Activated CD8-positive, alpha-beta T cell treated with anti-CD3 and anti-CD28 coated beads for 36 hours (primary cell): ENCODE measurements at places on chromosomes 16 and 17.

DNA sequence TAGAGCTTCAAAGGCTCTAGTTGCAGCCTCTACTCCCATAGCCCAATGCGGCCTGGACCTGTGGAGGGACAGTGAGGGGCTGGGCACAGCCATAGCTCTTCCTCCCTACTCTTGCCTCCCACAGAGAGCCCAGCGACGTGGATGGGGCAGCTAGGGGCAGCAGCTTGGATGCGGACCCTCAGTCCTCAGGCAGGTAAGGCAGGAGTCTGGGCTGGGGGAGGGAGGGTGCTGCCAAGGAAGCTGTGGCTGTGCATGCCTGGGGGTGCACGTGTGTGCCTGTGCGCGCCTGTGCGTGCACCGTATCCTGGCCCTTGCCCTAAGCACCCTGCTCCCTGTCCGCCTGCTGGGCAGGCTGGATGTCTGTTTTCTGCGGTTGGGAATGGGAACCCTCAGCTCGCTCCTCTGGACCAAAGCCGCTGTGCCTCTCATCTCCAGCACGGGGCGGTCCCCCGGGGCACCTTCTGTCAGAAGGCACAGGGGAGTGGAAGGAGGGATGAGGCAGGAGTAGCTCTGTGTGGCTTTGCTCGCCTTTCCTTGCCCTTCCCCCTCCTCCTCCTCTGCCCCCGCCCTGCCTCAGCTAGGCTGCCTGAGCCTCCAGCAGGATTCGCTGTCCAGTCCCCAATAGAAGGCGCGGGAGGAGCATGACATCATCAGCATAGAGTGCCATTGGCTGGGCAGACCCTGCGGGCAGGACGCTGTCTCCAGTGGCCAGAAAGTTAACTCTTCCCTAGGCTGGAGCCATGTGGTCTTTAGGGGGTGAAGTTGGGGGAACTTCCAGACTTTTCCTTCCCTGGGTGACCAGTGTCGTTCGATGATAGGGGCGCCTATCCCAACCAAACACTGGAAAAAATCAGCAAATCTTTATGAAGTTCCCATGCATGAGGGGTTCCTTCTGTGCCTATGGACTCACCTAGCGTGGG lies 797 bp downstream of the PRCD start:
- DNase-seq, result peak; percentile 50

DNA sequence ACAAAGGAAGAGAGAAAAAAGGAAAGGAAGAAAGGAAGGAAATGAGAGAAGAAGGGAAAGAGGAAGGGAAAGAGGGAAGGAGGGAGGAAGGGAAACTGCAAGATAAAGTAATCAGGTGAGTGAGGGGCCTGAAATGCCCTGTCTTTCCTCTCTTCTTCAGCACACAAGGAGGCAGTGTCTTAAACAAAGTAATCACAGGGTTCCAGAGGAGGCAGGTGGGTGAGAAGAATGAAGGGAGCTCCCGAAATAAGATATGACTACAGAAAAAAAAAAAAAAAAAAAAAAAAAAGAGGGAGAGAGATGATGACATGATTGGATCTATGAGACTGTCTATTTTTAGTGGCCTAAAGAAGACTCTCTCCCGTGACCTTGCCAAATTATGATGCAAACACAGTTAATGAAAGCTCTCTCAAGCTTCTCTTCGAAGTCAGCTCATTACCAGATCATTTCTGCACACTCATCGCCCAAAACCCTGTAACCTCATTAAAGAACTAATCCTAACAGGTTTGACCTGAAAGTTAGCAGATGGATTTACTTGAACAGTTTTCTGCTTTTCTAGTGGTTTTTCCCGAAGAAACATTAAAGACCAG lies 53.6 kb downstream of the CDH11 start:
- no peak for DNase-seq

- DNase-seq, result no peak
These were observed 55.8 kb downstream of the ZFHX3 start for GRCh38 chr16:72992142-72992601.

- no peak for DNase-seq
These were observed 29.4 kb downstream of the ADAM11 start for GRCh38 chr17:44788139-44788538.

- peak; percentile 61 for DNase-seq
These were observed 124.1 kb downstream of the PRKCA start for GRCh38 chr17:66426397-66427033.

DNA sequence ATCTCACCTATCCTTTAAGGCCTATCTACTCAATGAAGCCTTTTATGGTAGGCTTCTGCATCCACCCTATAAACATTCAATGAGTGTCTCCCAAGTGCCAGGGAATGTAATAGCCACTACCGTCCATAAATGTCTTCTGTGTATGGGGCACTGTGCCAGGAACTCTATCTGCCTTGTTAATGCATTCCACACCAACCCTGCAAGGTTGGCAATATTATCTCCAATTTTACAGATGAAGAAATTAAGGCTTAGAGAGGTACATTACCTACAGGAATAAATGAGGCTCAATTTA lies 20.0 kb downstream of the MAP3K14 start:
- no peak for DNase-seq

DNA sequence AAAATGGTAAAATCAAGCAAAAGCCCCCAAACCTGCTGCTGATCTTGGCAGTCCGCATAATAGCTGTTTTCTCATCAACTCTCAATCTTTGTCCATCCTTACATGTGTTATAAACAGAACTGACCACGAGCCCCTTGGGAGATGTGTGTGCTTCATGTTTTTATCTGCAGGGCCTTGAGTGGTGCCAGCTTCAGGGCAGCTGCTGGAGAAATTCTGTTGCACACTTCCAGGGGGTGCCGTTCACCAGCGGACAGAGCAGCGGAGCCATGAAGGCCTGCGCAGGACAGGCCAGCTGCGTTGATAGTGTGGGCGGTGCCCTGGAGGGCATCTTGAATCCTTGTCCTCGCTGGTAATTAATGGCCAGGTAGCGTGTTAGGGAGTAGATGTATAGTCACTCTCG lies 20.1 kb downstream of the MPRIP start:
- no peak for DNase-seq

DNA sequence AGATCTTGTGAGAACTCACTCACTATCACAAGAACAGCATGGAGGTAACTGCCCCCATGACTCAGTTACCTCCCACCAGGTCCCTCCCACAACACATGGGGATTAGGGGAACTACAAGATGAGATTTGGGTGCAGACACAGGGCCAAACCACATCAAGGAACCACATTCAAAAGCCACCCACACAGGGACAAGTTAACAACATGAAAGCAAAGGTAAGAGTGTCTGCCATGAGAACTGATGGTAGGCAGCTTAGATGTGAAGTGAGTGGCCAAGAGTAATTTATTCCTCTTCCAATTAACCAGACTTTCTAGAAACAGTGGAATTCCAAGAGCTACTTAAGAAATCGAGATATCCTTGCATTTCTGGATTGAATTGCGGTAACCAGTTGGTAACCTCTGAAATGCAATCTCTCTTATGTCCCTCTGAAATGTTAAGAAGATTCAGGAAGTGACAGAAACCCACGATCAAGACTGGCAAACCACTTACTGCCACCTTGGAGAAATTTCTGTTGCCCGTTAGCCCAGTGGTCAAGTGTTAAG lies 167.4 kb upstream of the CACNG5 start:
- peak; percentile 89 for DNase-seq

- DNase-seq, result no peak
These were observed 133.6 kb downstream of the HS3ST3B1 start for GRCh38 chr17:14434506-14434905.

GRCh38 chr17:15298176-15298575 lies 33.0 kb upstream of the PMP22 start:
- no peak for DNase-seq

DNA sequence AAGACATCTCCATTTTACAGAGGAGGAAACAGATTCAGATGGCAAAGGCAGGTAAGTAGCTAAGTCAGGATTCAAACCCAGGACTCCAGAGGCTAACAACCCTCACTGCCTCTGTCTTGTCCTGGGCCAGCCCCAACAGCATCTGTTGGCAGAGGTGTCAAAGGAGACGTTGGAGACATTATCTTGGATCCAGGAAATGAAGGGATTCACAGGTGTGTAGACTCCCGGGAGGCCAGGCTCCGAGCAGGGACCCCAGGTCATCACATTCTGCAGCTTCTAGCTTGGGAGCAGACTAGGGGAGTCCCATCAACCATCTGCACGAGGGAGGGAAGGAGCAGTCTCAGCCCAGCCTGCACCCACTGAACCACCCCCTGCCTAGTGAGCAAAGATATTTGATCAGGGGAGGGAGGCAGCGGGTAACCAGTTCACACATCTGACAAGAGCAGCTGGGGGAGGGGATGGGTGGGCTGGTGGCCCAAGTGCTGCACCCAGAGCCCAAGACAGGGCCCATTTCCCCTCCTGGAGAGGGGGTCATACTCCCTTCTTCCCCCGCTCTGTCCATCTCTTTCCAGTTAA lies 1.0 kb upstream of the B9D1 start:
- no peak for DNase-seq

DNA sequence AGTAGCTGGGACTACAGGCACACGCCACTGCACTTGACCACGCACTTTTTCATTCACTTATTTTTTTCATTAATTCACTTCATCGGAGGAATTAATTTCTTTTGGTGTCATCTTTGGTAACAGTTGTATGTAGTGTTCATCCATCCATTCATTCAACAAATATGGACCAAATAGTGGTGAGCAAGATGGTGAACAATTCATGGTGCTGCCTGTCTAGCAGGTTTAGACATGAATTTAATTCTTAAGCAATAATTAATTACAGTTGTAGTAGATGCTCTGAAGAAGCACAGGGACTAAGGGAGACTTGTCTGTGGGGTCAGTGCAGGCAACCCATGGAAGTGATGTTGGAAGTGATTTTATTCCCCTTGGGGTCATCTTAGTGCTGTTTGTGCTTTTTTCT lies 22.4 kb downstream of the GDE1 start:
- DNase-seq, result no peak

- DNase-seq, result no peak
These were observed 22.5 kb downstream of the ELAC2 start for GRCh38 chr17:12995106-12995895.

DNA sequence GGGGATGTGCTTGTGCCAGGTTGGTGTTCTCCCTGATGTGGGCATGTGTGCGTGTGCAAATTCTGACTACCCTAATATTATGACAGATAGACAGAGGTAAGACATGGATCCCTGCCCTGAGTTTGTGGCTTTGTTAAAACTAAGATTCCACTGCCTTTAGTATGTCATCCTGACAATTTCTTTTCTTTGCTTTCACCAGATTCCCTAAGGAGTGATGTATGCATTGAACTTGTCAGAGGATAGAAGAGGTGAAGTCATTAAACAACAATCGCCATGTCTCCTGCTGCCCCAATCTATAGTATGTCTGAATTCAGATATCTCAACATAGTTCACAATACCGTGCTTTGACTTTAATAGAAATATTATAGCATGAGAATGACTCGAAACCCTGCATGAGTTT lies 137.1 kb upstream of the ELAC2 start:
- no peak for DNase-seq

DNA sequence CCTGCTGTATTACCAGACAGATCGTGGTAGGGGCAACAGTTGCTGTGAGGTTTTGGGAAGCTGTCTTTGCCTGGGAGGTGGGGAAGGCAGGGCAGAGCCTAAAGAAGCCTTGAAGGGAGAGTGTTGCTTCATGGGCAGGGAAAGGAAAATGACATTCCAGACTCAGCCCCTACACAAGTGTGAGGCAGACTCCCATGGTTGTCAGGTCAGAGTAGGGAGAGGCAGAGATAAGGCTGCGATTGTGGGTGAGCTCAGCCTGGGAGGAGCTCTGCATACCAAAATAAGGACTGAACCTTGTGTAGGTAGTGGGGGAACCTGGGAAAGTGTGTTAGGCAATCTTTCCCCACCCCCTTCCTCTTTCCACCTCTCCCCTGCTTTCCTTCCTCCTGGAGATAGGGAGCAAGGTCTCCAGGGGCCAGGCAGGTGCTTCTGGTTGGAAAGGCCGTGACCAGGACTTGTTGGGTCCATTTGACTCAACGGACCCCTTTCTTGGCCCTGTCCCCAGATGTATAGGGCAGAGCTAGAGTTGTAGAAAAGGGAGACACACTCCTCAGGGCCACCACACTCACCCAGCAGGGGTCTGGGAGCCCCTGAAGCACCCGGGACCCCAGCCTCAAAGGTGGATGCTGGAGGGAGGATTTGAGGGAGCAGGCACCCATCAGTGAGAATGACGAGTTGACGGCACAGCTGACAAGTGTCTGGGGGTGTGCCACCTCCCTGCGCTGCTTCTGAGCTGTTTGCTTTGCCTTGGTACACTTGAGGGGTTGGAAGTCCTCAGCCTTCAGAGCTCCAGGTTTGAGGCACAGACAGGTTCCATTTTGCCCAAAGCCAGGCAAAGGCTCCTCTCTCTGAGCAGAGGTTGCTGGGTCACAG lies 18.5 kb upstream of the TOB1 start:
- DNase-seq, result no peak

DNA sequence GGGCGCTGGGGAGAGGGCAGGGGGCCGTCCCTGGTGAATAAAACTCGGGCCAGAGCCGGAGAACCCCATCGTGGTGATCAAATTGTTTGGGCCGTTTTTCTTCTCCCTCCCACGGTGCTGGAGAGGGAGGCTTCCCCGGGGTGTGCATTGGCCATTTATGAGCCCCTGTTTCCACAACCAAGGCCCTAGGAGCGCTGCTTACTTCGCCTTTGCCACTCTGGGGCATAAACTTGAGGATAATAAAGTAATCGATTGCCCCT lies 544 bp downstream of the CCP110 start:
- DNase-seq, result no peak

- no peak for DNase-seq
These were observed 8.9 kb upstream of the GALK1 start for GRCh38 chr17:75773808-75774470.

DNA sequence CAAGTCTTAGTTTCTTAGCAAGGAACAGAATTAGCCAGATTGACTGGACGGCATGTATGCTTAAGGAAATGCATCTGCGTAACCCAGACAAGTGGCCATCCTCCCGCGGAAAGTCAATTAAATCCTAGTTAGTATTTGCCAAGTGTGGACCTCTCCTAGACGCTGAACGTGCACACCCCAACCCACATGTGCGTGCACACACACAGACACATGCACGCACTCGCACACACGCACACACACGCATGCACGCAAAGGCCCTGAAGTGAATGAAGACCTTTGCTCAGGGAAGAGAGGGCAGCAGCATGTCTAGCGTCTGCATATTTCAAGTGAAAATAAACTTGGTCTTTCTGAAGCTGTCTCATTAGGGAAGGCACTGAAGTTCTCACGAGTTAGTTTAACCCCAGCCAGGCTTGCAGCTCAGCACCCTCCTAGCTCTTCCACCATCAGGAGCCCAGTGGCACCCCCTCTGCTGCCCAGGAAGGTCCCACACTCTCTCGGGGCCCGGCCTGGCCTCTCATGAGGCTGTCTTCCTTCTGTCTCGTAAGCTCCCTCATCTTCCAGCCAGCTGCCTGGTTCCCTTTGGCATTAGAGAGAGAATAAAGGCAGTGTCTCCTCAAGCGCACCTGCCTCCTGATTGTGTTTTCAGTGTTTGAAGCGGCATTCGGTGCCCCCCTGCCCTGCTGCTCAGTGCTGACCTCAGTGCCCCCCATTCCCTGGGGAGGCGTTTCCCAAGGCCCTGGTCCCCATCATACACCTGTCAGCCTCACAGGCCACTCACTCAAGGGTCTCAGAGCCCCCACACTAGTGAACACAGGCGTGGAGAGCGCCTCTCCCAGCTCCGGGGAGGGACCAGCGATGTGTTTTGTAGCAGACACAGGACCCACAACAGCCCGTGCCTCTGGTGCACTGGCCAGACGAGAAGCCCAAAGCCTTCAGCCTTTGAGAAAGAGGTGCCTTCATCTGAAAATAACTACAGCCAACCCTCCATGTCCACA lies 52.2 kb upstream of the CHMP6 start:
- DNase-seq, result no peak
